ENCODE measurements at places on chromosomes 12 and 14.
A peak's percentile ranks its signal among the peaks of the same experiment; 100 is the strongest.

- no peak for DNase-seq
Observed at GRCh38 chr12:27785882-27786570, 6.0 kb upstream of the MANSC4 start.

- DNase-seq = no peak
Observed at GRCh38 chr12:127162902-127163301, 1104.1 kb upstream of the TMEM132C start.

- no peak for DNase-seq
Observed at GRCh38 chr12:108914121-108914531, 34.2 kb downstream of the DAO start.

DNA sequence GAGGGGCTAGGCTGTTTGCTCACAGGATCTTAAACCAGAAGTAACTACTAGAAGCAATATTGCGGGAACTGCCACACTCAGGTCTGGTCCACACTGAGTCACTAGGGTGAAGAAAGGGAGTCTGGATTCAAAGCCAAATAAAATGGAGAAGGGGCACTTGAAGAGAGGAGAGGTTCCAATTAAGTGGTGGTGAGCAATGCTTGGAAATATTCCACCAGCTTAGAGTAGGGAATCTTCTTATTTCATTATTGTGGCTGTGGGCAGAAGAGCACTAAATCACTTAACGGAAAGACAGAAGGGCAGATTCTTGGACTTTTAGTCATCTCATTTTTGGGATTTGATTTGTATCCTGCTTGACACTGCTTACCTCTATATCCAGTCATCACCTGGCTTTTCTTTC, 48.6 kb upstream of the PPP1R12A start:
- DNase-seq = no peak

GRCh38 chr14:92970271-92970670, 47.3 kb downstream of the CHGA start:
- DNase-seq = no peak

DNA sequence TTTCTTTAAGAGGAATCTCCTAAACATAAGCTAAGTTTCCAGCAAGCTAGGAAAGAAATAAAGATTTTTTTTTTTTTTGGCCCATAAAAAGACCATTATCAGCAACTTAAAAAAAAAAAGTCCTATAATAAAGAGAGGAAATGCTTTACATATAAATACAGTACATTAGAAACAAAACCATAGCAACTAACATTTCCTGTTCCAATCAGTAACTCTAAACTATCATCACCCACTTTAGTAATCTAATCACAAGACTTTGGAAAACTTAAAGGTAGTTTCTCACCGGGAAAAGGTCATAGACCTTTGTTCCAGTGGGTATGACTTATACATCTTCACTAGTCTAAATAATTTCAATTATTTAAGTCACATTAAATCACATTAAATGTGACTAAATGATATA, 11.1 kb downstream of the SPTSSA start:
- no peak for DNase-seq

DNA sequence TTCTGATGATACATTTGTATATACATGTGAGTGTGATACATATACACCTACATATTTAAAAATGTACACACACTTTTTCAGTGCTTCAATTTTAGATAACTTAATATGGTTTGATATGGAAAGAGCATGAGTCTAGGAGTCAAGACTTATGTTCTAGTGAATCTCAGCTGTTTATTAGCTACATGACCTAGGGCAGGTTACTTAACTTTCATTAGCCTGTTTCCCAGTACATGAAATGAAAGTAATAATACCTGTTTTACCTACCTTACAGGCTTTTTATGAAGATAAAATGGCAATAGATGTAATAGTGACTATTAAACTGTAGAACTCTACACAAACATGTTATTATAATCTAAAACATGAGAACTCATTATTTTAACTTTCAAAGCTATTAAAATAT, 39.5 kb downstream of the KIF21A start:
- no peak for DNase-seq

DNA sequence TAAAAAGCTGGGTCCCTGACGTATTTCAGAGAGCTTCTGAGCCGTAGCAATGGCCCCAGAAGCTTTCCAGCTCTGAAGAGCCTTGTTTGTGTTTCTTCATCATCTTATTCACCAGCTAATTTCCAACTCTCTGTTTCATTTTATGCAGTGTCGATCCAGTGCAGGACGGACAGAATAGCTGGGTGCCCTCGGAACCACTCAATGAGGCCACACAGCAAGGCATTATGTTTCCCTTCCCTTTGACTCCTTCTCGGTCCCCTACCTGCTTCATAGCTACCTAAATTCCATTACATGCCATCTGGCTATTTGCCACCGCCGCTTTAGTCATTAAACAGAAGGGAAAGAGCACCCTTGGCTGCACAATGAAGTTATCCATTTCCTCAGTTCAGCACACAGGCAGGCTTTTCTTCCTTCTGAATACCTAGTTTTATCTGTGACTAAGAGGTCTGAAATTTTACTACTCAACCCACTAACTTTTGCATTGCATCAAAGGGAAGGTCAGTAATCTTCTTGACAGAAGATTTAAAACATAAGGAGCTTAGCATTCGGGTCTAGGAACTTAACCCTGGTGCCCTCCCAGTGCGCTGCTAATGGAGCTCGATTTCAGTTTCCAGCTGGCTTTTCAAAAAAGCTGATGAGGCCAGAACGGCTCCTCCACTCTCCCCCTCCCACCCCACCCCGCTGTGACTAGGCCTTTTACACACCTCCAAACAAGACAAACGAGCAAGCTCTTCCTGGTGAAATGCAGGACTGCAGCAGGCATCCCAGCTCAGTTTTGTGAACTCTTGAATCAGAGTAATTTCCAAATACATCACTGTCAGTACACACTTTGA, 176.8 kb downstream of the GXYLT1 start:
- DNase-seq = peak; percentile 88

- DNase-seq = peak; percentile 31
Observed at GRCh38 chr14:81682701-81683100, 149.0 kb upstream of the SEL1L start.

- DNase-seq = no peak
Observed at GRCh38 chr12:104890476-104891096, 67.5 kb downstream of the SLC41A2 start.

GRCh38 chr12:29191267-29191850, 42.3 kb downstream of the FAR2 start:
- no peak for DNase-seq

DNA sequence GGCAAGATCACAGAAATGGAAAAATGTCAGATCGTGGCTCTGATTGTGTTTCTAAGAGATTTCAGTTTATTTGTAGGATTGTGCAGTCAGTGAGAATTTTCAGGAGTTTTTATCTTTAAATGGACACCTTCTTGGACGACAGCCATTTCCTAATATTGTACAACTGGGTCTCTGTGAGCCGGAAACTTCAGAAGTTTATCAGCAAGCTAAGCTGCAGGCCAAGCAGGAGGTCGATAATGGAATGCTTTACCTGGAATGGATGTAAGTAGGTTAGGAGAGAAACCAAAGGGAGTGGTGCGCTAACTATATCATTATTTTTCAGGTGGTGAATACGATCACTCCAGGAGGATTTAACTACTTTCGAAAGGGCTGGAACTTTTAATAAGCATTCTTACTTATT, 26.4 kb downstream of the APAF1 start:
- DNase-seq = no peak

DNA sequence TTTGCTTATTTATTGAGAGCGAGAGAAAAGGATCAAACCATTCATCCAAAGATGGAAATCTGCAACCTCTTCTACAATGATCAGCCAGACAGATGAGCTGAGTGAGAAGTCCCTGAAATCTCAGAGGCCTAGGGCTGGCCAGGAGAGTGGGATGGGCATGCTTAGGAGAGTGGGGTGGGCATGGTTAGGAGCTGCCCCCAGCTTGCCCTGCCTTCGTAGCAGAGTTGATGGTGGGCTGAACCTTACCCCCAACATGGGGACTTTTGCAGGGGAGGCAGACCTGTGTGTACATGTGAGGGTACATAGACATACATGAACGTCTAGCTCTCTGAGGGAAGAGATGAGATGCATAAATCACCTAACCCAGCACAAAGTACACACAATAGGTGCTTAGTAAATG, 95.7 kb upstream of the ESRRB start:
- no peak for DNase-seq

DNA sequence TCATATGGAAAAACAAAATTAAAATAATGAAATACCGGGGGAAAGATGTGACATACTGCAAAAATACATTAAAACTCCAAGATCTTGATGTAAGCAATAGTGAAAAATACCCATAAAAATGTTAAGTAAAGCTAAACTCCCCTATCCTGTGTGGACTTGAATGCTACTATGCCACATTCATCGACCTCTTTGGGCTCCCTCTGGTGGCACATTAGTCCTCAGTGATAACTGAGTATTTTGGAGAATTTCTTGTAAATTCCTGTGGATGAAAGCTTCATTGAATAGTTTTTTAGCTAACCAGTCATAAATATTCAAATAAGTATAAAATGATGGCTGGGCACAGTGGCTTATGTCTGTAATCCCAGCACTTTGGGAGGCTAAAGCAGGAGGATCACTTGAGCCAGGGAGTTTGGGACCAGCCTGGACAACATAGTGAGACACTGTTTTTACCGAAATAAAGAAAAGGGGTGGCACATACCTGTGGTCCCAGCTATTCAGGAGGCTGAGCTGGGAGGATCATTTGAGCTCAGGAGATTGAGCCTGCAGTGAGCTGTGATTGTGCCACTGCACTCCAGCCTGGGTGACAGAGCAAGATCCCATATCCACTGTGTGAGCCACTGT, 42.4 kb upstream of the SGPP1 start:
- DNase-seq = peak; percentile 30

GRCh38 chr14:95464514-95464913, 51.9 kb downstream of the SYNE3 start:
- no peak for DNase-seq

DNA sequence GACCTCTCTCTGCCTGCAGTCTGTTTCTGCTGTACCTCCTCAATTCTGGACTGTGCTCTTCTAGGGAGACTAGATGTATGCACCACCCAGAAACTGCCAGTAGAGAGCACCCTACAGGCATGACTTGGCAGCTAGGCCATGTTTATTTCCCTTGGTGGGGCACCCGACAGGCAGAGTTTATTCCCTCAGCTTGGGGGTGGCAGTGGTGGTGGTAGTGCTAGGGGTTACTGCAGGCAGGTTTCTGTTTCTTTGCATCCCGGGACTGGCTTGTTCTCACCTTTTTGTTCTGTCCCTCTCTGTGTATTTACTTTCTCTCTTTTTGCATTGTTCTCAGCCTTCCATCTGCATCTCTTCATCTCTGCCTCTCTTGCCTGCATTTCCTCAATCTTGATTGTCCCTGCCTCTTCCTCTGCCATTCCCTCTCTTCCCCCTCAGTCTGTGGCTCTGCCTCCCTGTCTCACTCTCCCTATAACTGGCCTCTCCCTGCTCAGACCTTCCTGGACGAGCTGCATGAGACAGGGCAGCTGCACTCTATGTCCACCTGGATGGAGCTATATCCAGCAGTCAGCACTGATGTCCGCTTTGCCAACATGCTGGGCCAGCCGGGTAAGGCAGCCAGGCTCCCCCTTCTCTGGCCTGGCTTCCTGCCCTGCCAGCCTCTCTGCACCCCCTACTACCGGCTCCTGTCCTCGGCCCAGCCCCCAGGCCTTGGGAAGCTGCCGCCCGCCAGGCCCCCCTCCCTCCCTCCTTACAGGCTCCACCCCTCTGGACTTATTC, 13.8 kb downstream of the PRPF40B start:
- DNase-seq = peak; percentile 76

Data from WERI-Rb-1 (cell line).